ENCODE measurements at places on chromosomes 5 and 9.

DNA sequence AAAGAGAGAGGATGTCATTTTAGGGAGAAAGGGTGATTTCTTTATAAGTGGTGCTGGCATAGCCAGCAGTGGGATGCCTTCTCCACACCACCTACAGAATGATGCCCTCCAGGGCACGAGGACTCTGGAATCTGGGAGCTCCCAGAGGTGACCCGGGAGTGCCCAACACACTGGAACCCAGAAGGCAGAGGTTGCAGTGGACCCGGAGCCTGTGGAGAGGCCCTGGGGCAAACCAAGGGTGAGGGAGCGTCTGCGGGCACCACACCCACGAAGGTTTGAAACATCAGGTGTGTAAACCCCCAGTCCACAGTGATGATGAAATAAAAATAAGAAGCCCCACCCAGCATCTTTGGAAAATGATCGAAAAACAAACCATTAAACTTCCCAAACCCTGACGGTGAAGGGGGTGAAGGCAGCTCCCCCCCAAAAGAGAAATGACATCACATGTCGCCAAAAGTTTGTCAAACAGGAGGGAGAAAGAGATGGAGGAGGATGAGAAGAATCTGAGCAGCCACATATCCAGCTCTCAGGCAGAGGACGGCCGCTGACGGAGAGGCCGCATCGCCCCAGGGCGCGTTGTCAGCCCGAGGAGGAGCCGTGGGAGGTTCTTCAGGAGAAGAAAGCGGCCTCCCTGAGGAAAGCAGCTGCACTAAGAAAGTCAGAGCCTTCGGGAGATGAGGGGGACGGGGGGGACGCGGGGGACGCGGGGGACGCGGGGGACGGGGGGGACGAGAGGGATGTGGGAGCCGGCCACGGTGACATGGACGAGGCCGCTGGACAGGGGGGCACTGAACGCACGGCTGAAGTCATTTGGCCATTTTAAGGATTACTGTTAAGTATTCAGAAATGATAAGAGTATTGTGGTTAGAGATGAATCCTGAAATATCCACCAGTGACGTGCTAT is 43.1 kb upstream of the NSMF start:
- no peak for DNase-seq

GRCh38 chr5:147567917-147568598 is 58.2 kb upstream of the DPYSL3 start:
- peak; percentile 93 for DNase-seq

DNA sequence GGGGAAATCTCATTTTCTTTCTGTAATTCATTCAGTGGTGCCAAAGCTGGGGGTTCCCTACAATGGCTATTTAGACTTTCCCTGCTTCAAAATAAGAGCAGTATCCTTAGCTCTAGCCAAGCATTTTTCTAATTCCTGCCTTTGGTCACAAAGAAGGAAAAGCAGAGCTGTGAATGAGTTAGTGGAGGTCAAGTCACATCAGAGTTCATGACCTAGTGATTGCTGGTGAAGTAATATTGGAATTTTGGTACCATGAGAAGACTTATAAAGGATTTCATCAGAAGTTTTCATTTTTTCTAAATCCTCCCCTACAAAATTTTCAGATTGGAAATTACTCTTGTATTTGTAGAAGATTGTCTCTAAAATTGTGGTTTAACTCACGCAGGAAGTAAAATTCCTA is 28.0 kb downstream of the DNAJC21 start:
- DNase-seq = peak; percentile 26

DNA sequence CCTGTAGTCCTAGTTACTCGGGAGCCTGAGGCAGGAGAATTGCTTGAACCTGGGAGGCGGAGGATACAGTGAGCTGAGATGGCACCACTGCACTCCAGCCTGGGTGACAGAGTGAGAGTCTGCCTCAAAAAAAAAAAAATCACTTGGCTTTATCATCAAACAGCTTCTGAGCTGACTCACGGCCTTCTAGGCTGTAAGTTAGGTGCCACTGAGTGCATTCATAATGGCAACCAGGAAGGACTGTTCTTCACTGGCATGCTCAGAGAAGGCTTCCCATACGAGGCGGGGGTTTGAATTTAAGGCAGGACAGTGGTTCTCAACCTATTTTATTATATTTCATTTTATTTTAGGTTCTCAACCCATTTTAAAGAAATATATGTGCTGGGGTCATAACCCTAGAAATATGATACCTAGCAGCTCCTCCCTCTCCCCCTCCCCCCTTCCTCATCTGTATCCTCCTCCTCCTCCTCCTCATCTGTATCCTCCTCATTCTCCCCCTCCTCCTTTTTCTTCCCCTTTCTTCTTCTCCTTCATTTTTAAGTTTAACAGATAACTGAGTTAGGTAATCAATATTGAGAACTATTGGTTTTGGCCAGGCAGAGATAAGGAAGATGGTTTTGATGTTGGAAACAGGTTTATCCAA is 19.0 kb upstream of the LHFPL2 start:
- no peak for DNase-seq

DNA sequence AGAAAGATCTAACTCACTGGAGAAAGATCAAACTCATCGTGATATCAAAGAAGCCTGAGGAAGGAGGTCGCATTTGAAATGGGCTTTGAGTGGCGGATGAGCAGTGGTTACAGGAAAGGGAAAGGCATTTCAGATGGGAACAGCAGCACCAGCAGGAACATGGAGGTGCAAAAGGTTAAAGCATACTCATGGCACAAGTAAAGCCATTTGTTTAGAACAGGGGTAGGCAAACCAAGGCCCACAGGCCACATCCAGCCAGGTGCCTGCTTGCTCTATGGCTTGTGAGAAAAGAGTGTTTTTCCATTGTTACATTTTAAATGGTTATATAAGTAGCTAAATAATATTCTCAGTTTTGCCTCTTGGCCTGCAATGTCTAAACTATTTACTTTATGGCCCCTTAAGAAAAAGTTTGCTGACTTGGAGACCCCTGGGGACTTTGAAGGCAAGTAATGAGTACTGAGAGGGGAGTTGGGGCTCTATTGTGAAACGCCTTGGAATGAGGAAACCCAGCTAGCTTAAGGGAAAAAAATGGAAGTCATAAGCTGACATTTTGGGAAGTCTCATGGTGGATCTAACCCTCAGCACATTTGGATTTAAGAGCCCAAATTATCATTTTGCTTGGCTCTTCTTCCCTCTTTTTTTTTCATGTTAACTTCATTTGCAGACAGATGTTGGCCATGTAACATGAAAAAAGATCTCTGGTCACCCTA is 211.1 kb downstream of the NR3C1 start:
- DNase-seq = no peak

DNA sequence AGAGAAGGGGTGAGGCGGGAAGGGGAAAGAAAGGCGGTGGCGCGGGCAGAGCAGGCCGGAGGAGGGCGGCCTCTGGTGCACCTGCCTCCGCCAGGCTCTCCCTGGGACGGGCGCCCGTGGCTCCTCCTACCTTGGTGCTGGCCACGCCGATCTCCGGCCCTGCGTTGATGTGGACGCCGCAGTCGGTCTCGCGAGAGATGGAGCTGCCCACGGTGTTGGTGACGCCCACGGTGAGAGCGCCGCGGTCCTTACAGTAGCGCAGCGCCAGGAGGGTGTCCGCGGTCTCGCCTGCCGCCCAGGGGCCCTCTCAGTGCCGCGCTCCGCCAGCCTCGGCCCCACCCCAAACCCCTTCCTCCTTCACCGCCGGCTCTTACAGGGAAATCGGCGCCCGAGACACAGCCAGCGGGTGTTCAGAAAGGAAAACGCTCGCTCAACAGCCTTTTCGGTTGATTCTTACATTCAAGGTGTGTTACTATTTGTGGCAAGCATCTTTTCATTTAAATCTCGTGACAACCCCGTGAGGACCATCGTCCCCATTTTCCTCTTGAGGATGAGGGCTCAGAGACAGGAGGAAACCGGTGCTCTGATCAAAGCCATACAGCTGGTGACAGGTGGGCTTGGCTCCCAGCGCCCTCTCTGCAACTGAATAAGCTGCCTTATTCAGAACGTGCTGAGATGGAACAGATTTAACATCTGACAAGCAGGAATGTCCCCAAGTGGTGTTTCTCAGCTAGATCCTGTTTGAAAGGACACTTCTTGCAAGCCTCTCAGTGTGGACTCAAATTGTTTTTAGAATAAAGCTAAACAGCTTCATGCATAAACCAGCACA is 22.0 kb upstream of the MAPK9 start:
- DNase-seq = peak; percentile 82

- DNase-seq = no peak
Observed at GRCh38 chr5:93130624-93131490, 450.2 kb downstream of the NR2F1-AS1 start.

DNA sequence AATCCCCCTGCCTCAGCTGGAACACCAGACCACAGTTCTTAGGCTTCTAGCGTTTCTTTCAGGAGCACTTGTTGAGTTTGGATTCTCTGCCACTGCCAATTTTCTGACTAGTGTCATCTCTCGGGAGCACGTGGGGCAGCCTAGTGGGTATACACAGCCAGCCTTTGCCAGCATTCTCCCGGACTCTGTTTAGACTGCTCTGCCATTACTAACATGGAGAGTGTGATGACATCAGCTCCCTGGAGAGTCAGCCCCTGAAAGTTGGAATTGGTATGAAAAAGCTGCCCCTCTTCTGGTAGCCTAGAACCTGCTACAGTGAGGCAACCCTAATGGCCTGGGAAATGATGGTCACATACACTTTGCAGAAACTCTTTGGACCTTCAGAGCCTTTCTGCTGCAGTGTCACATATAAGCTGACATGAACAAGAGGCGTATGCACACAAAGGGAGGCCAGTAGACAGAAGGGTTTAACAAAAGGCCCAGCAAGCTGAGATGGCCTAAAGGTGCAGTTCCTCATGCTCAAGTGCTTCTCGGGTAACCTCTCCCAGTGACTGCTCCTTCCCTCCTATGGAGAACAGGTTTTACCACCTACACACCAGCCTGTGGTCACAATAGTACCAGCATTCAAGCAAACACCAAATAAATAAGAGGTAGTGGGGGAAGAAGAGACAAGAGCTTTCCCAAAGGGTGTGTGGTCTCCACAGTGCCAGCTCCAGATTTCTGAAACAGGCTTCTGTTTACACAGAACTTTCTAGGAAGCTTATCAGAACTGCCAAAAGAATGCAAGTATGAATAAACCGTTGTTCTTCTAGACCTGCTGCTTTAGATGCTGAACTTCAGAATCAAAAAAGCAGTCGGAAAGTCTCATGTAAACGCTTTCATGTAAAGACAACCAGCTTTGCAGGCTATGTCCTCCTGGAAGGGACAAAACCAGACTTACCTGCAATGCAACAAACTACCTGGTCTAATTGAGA is 16.5 kb downstream of the SPACA9 start:
- no peak for DNase-seq

DNA sequence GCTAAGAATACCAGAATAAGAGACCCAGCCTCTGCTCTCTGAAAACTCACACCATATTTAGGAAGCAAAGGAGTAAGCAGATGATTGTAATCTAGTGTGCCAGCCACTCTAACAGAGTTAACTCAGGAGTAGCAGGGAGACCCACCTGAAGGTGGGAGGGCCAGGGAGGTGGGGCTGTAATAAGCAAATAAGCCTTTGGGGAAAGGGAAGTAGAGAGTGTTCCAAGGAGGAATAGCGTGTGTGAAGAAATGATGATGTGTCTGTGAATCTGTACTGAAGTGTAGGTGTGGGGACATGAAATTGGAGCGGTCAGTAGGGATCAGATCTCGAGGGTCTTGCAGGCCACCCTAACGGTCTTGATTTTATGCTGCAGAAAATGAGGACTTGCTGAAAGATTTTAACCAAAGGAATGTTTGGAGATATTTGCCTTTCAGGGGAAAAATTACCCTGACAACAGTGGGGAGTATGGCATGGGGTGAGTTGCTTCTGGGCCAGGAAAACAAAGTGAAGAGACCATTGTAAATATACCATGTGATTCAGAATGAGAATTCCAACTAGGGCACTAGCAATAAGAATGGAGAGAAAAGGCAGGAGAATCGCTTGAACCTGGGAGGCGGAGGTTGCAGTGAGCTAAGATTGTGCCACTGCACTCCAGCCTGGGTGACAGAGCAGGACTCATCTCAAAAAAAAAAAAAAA is 44.1 kb upstream of the FSD1L start:
- DNase-seq = peak; percentile 82

GRCh38 chr5:35031276-35031675 is 16.5 kb downstream of the AGXT2 start:
- DNase-seq = peak; percentile 35

GRCh38 chr5:76471406-76471805 is 68.3 kb downstream of the IQGAP2 start:
- DNase-seq = no peak

DNA sequence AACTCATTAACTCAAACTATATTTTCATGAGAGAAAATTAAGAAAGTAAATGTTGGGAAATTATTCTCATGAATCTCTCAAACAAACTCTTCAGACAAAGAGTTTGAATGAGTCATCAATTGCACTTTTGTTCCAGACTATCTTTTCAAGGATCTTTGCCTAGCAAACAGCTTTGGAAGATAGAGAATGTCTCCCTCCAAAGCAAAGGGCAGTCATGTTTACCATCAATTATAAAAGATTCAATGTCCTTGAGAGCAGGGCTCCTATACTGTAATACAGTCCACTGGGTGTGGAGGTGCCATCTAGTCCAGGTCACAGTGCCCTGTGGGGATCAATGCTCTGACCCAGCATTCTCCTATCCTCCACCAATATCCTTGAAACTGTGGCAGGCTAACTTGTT is 1429.3 kb downstream of the EFNA5 start:
- DNase-seq = no peak

DNA sequence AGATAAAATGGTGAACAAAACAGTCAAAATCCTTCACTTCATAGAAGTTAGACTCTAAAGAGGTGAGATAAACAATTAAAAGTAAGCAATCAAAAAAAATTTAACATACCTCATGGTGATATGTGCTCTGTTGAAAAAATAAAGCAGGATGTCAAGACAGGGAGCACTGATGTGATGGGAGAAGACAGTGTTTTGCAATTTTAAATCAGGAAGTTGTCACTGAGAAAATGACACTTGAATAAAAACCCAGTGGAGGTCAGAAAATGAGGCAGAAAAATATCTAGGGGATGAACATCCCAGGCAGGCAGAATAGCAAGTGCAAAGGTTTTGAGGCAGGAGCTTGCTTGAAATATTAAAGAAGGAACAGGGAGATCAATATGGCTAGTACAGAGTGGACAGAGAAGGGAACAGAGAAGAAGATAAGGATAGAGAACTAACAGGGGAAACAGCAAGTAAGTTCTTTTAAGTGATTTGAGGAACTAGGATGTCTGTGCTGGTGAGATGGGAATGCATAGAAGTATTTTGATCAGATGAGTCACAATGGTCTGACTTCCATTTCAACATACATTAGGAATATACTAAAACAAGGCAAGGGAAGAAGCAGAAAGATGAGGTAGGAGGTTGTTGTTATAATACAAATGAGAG is 130.4 kb downstream of the CHSY3 start:
- no peak for DNase-seq

GRCh38 chr5:90518661-90519060 is 10.7 kb downstream of the LYSMD3 start:
- DNase-seq = no peak

DNA sequence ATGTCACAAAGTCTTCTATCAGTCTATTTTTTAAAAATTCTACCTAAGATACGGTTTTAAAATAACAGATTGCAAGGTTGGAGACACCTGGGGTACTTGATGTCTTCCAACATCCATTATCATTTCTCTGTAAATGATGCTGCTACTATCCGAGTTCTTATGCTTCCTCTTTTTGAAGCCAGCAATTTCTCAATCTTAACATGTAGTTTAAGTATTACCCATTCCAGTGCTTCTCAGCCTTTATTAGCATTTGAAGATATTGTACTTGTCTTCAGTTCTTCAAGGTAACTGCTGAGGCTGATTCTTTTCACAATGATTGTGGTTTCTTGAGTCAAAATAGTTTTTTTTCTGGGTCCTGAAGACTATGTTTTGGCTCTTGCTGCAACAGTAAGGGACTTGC is 96.4 kb upstream of the SELENOP start:
- no peak for DNase-seq

- DNase-seq = peak; percentile 13
Observed at GRCh38 chr5:122296871-122297270, 15.2 kb upstream of the SNCAIP start.

Measured in GM23338 (cell line).